Smooth muscle cell of trachea (primary cell): ENCODE measurements at places on chromosomes 5 and 9. TPM values are rescaled to one million over a fixed set of nuclear protein-coding genes. Genes with fewer than 3 reads are reported as not detected.

Gene ASPN
- 7.1 and 15.2 TPM in 2 replicates for total RNA-seq

Gene DBH
- total RNA-seq = not detected in 2 replicates

Gene SOHLH1
- not detected in 2 replicates for total RNA-seq

Gene SPACA9
- total RNA-seq = 3.5 and 7.6 TPM in 2 replicates

Gene PCDHGC4
- total RNA-seq = 4.5 and 6.0 TPM in 2 replicates

Gene FGF1
- total RNA-seq = 2.6 and 5.1 TPM in 2 replicates

Gene SEMA5A
- 11.7 and 12.5 TPM in 2 replicates for total RNA-seq

Gene LRRC8A
- total RNA-seq = 29.1 and 44.0 TPM in 2 replicates

Gene RUSC2
- total RNA-seq = 17.5 and 27.0 TPM in 2 replicates

Gene FOXE1
- total RNA-seq = not detected in 2 replicates
